ENCODE measurements at places on chromosomes 1 and 21.

DNA sequence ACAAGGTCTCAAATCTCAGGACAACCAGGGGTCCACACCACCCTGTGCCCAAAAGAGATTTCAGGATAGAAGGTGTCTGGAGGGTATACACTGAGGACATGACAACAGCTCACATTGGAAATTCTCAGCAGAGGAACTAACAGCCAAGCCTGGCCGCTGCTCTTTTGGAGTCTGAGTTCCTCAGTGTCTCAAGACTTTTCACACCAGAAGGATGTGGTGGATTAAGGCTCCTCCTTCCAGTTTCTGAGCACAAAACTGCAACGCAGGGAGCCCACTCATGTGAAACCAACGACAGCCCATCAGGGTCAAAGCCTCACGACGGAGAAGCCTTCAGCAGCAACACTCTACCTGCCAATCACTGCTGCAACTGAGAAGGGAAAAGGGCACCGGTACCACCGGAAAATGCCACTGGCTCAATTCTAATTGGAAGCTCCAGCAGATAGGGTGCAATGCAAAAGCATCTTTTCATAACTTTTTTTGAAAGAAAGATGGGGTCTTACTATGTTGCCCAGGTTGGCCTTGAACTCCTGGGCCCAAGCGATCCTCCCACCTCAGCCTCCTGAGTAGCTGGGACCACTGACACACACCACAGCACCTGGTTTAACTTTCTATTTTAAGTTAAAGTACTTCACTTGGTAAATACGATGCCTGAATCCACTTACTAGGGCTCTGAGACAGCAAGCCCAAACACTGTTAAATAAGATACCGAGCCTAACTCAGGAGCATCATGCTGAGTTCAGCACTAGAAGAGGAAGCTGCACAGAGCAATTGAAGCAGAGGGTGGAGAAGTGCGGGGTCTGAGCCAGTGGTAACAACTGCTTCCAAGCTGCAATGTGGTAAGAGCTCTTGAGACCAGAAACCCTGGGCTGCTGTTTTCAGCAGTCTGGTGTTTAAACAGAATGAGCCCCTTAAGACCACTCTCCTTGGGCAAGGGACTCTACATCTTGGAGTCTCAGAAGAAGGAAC lies 7.8 kb downstream of the CAPZB start:
- no peak for DNase-seq

DNA sequence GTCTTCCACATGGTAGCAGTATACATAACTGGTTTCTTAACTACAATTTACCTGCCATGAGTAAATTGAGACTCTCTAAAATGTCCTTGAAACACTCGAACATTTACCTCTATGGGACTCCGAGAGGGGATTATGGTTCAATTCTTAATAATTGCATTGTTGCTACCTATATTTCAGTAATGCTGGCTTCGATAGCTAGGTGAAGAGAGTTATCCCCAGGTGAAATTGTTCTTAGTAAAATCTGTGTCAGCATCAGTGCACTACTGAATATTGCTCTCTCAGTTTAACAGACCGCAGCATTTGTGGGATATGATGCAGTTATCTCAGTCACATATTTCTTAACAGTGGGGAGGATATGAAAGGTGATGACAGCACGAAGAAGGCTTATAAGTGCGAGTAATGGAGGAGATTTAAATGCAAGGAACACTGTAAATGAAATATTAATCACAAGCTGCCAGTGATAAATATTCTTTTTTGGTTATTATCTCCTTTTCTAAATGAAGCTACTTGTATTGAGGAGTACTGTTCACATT lies 801.9 kb downstream of the BRINP3 start:
- peak; percentile 57 for DNase-seq

DNA sequence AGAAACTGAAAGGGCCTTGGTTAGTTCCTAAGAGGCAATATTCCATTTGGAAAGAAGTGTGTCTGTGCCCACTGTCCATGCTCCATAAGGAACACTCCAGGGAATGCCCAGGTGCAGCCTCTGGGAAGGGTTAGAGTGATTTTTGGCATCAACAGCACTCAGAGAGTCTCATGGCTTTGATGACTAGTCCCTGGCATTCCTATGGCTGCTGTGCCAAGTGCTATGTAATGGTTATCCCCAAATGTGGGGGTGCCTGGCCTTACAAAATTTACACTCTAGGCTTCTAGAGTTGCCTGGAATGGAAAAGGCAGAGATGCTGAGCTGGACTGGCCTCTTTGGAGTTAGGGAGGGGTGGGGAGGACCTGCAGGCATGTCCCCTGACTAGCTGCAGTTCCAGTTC lies 75.0 kb upstream of the BCAR3 start:
- no peak for DNase-seq

GRCh38 chr1:40808444-40808843 lies 24.9 kb downstream of the KCNQ4 start:
- DNase-seq, result no peak

- DNase-seq, result no peak
Observed at GRCh38 chr1:189141056-189141455, 1336.6 kb downstream of the BRINP3 start.

DNA sequence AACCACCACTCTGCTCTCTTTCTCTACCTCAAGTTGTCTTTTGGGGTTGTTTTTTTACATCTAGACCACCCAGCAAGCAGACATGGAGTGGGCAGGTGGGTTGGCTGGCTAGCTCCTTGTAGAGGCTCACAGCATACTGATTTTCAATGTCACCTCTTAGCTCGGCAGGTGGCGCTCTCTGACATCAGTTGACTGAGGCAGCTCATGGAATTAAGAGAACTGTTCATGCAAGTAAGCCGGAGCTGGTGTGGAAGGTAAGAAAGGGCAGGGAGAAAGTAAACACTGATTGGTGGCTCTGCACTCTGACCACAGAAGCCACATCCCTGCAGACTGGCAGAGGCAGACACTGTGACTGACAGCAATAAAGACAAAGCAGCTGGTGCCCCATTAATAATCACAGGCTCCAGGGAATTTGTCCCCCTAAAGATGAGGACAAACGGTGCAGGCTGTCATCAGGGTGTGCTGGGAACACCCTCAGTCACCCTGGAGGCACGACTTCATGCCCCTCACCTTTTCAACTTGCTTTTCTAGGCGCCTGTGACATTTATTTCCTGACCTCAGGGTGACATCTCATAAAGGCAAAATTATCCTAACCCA lies 226.8 kb downstream of the LMX1A start:
- DNase-seq, result peak; percentile 47

DNA sequence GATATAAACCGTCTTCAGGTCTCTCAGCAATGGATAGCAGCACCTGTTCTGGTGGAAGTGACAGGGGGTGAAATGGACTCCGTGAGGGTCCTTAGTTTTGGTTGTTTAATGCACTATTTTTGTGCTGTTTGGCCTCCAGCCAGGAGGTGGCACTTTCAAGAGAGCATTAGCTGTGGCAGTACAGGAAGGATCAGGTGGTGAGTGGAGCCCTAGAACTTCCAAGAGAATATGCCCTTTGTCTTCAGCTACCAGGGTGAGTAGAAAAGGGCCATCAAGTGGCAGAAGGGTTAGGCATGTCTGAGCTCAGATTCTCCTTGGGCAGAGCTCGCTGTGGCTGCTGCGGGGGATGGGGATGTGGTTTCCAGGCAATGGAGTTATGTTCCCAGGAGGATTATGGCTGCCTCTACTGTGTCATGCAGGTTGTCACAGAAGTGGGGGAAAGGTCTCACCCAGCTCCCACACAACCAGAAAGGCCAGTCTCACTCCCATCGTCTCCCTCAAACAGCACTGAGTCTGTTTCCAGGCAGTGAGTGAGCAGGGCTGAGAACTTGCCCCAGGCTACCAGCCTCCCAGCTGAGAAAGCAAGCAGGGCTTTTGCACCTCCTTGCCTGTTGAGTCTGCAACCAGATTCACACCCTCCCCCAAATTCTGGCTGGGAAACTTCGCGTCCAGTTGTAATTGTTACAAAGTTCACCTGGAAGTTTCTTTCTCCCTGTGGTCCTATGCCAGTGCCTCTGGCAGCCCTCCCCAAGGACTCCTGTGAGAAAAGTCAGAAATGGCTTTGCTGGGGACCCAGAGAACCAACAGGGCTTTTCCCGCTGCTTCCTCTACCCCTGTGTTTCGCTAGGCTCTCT lies 39.1 kb upstream of the TTLL7 start:
- no peak for DNase-seq

DNA sequence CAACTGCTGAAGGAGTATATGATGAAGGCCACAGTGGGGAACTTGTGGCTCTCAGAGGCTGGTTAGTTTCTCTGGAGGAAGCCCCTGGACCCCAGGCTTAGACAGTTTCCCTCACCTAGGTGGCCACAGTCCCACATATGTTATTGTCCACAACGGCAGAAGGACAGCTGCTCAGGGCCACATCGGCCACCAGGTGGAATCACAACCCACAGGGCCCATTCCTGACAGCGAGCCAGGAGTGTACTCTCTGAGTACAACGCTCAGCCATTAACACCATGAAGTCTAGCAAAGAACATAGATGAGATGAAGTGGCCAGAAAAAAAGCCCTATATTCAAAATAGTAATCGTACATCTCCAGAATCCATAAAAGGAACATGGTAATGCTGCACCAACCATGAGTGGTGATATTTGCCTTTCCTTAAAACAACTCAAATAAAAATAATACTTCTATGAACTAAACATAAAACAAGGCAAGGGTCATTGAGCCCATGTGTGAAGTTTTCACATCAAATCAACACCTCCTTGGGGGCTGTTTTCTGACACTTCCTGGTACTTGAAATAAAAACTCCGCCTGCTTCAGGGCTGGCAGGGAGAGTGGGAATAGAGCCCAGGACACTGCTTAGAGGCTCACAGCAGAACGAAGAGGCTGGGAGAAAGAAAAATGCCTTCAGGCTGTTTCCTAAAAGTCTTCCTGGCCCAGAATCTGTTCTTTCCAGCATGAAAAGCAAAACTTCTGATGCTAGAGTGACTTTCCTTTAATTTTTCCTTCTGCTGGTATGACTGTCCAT lies 383.3 kb downstream of the HHAT start:
- no peak for DNase-seq

GRCh38 chr1:107936498-107937481 lies 28.2 kb downstream of the VAV3 start:
- DNase-seq, result peak; percentile 98

DNA sequence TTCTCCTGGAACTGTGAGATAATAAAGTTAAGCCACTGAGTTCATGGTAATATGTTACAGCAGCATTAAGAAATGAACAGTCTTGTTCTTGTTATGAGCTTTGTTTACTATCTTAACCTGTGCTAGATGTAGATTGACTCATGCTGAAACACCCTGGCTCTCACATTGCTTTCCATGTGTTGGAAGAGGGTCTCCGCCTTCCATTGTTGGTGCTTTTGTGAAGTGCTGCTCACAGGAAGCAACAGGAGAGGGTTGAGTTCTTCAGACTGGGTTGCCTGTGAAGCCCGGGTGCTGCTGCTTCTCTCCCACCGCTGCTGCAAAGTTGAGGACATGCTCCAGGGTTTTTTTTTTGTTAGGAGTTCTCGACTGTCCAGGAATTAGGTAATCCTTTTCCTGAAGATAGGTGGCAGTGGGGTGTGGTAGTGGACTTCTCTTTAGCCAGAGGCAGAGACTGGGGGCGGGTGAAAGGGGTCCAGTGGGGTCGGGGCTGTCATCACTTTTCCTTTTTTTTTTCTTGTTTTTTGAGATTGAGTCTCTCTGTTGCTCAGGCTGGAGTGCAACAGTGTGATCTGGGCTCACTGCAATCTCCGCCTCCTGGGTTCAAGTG lies 28.7 kb upstream of the HMGN1 start:
- no peak for DNase-seq

DNA sequence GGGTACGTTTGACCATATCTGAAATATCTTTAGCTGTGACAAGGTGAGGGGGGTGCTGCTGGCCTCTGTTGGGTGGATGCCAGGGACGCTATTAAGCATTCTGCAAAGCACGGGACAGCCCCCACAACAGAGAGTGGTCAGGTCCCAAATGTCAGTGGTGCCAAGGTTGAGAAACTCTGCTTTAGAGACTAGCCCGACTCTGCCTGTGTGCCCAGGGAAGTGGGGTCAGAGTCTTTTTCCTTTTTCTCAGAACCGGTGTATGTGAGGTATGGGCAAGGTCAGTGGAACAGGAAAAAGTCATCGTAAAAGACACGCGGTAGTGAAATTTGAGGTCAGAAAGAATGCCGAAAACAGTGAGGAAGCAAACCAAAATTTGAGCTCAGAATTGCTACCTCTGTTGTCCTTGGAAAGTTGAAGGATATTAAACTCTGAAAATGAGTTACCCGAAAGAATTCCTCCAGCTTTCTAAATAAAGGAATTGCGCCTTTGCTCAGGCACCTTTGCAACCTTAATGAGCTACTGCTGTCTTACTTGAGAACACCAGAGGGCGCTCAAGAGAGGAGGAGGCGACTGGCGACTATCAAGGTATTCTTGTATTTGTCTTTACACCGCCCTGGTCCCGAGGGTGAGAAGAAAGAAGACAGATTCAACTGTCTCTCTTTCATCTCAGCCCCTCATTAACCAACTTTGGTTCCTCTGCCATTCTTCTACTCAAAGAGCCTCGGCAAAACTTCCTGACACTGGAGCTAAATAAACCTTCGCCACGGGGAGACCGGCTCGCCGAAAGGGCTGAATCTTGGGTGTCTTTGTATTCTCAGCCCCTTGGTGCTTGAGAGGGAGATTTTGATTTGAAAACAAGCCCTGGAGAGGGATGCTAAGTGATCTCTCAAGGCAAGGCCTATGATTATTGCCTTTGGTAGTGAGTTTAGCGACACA lies 85.4 kb upstream of the OLIG2 start:
- DNase-seq, result peak; percentile 23
